ENCODE measurements at places on chromosomes 2 and 18. TPM values are rescaled to one million over a fixed set of nuclear protein-coding genes. Genes with fewer than 3 reads are reported as not detected.
A peak's percentile ranks its signal among the peaks of the same experiment; 100 is the strongest.

GRCh38 chr2:40396124-40396523, 55.8 kb downstream of the SLC8A1 start:
- H3K4me3 ChIP-seq: no peak overlapping the region
- H3K4me1 ChIP-seq: no peaks in the 10 kb centered on the region
- peaks cover 9% of the 10 kb centered on the region for H3K36me3 ChIP-seq
- no peak for DNase-seq

DSG1 gene
- total RNA-seq: not detected

DNA sequence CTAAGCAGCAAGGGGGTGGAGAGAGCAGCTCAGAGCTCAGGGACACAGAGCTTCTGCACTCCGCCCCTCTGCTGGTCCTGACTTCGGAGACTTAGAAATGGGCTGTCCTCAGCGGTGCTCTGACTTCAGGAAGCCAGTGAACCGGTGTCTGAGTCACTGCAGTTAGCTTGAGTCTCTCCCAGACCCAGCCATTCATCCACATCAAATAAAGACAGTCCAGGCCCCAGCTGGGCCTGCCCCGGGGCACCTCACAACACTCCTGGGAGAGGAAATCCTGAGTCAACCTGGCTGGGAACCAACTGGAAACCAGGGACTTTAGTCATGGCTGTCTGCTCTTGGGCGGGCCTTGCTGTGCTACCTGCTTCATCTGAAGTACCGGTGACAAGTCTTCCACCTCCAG, 5.4 kb upstream of the ITGB6 start:
- H3K4me1 ChIP-seq: peaks cover 52% of the 10 kb centered on the region
- H3K36me3 ChIP-seq: peaks cover 10% of the 10 kb centered on the region
- no peak for DNase-seq

COL4A3 gene
- 0.62 TPM for total RNA-seq

GRCh38 chr18:8478968-8479370, 130.3 kb upstream of the RAB12 start:
- H3K4me3 ChIP-seq: no peak overlapping the region
- H3K4me1 ChIP-seq: no peaks in the 10 kb centered on the region
- H3K36me3 ChIP-seq: no peaks in the 10 kb centered on the region
- DNase-seq: no peak

LTBP1 gene
- 0.76 TPM for total RNA-seq

- H3K36me3 ChIP-seq: peaks cover 5% of the 10 kb centered on the region
- H3K4me3 ChIP-seq: no peak overlapping the region
- no peaks in the 10 kb centered on the region for H3K4me1 ChIP-seq
- no peaks in the 10 kb centered on the region for H3K27me3 ChIP-seq
Measured at GRCh38 chr18:78595453-78595852, 384.2 kb upstream of the SALL3 start.

GRCh38 chr18:45954070-45954934, 12.8 kb downstream of the EPG5 start:
- DNase-seq: no peak
- no peak overlapping the region for H3K27ac ChIP-seq
- peaks cover 32% of the 10 kb centered on the region for H3K4me1 ChIP-seq
- H3K36me3 ChIP-seq: peaks cover 57% of the 10 kb centered on the region
- H3K27me3 ChIP-seq: no peaks in the 10 kb centered on the region
- H3K4me3 ChIP-seq: no peak overlapping the region

DNA sequence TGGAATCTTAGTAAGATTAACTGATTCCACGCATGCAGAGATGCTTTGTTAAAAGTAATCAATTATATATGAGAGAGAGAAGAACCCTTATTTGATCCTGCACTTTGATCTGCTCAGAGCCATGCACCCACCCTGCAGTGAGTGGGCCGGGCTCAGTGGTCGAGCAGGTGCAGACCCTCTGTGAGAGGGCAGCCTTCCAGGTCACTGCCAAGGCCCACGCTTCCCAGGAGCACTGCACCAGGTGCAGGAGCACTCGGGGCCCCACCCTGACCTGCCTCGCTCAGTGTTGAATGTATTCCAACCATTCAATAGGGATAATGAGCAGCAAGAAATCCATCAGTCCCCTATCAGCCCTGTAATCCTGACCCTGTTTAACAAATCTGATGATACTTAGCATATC, 126.9 kb downstream of the TMEM200C start:
- H3K27ac ChIP-seq: no peak overlapping the region
- no peaks in the 10 kb centered on the region for H3K36me3 ChIP-seq
- no peaks in the 10 kb centered on the region for H3K4me1 ChIP-seq

GRCh38 chr2:3601561-3602271, 6.8 kb downstream of the COLEC11 start:
- no peak overlapping the region for H3K4me3 ChIP-seq
- H3K36me3 ChIP-seq: no peaks in the 10 kb centered on the region
- no peak for DNase-seq
- H3K27ac ChIP-seq: no peak overlapping the region

- peaks cover 6% of the 10 kb centered on the region for H3K27me3 ChIP-seq
- H3K36me3 ChIP-seq: no peaks in the 10 kb centered on the region
- no peak for DNase-seq
- H3K4me3 ChIP-seq: no peak overlapping the region
Measured at GRCh38 chr18:50695431-50696176, 124.2 kb downstream of the MRO start.

- H3K4me1 ChIP-seq: peaks cover 9% of the 10 kb centered on the region
- H3K36me3 ChIP-seq: peaks cover 23% of the 10 kb centered on the region
- H3K27ac ChIP-seq: no peak overlapping the region
- DNase-seq: no peak
- H3K27me3 ChIP-seq: peaks cover 5% of the 10 kb centered on the region
Measured at GRCh38 chr2:203905656-203906055, 30.9 kb upstream of the ICOS start.

- H3K4me1 ChIP-seq: peaks cover 14% of the 10 kb centered on the region
- H3K4me3 ChIP-seq: peak overlapping the region; percentile 65
- no peaks in the 10 kb centered on the region for H3K36me3 ChIP-seq
- H3K27me3 ChIP-seq: peaks cover 50% of the 10 kb centered on the region
Measured at GRCh38 chr2:102620332-102620731, 979 bp downstream of the SLC9A2 start.

PSMD1 gene
- total RNA-seq: 151 TPM

DNA sequence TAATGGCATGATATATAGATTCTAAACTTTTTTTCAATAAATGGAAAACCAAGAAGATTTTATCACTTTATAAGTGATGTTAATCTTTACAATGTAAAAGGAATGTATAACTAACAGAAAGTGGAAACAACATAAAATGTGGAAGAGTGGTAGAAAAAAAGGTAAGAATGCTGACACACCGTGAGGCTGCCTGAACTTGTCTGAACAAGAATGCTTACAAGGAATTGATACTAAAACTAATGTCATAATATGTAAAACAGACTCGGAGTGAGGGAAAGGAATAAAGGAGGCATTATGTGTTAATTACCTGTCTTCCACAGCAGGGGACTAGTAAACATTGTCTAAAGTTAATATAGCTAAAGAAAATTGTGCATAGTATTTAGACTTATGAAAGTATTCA, 958.8 kb upstream of the TMEFF2 start:
- no peak for DNase-seq
- H3K4me1 ChIP-seq: no peaks in the 10 kb centered on the region
- no peak overlapping the region for H3K4me3 ChIP-seq
- H3K27ac ChIP-seq: no peak overlapping the region
- H3K36me3 ChIP-seq: peaks cover 9% of the 10 kb centered on the region

TNFAIP6 gene
- 1.7 TPM for total RNA-seq

DNA sequence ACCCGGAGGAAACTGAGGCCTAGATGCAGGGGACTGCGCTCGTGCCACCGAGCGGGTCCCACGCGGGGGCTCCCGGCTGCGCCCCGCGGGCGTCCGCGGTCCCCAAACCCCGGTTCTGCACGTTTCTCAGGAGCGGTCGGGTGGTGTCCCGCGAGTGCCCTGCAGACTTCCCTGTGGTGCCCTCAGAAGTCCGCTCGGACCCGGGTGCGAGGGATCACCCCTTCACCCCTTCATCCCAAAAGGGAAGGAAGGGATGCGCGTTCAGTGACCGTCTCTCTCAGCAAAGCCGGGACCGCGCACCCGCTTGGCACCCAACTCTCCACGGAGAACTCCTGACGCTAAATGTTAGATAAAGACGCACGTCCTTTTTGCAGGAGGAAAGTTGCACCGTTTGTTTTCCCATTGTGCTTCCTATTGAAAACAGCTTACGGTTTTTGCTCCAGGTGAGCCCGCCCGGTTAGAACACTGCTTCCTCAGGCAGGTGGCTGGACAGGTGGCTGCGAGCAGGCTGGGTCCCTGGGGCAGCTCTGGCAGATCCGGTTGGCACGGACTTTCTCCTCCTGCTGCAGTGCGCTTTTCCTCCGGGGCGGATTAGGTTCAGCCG, 779 bp downstream of the DGKD start:
- H3K36me3 ChIP-seq: no peaks in the 10 kb centered on the region
- H3K4me1 ChIP-seq: peaks cover 69% of the 10 kb centered on the region
- H3K4me3 ChIP-seq: peak overlapping the region; percentile 87
- no peaks in the 10 kb centered on the region for H3K27me3 ChIP-seq
- peak overlapping the region; percentile 95 for H3K27ac ChIP-seq

EFEMP1 gene
- not detected for total RNA-seq

DCDC2C gene
- not detected for total RNA-seq

DNA sequence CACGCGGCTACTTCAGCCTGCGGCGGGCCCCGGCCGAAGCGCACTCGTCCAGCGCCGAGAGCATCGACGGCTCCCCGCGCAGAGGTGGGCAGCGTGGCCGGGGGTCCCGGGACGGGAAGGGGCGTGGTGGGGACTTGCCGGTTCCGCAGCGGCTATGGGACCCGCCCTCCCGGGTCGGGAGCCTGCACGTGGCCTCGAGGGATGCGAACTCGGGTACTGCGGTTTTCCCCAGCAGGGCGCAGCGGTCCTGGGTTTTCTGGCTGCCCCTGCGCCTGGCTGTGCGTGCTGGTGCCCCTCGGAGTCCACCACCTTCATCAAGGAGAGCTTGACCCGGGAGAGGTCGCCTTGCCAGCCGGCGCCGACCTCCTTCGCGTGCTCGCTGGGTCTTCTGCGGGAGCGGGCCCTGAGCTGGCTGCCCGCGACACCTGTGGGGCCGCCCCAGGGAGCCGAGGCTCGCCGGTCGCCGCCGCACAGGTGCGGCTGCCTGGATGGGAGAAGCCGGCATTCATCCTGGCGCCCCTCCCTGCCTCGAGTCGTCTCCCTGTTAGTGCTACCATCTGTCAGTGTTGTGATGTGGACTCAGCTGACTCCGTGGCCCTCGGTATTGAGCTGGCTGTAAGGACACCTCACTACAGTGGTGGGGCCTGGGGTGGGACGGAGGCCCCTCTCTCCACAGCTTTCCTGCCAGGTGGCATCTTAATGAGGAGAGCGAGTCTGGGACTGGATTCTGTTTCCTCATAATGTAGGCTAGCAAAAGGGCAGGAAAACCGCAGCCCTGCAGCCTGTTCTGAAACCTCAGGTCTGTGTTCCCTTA, 177.3 kb downstream of the AGAP1 start:
- no peak overlapping the region for H3K27ac ChIP-seq
- peaks cover 17% of the 10 kb centered on the region for H3K27me3 ChIP-seq
- peaks cover 29% of the 10 kb centered on the region for H3K4me1 ChIP-seq

TWIST2 gene
- total RNA-seq: not detected

GRCh38 chr2:70552501-70553333, 909 bp downstream of the TGFA start:
- peak overlapping the region; percentile 39 for H3K27ac ChIP-seq
- peak overlapping the region; percentile 82 for H3K4me3 ChIP-seq
- DNase-seq: no peak
- peaks cover 24% of the 10 kb centered on the region for H3K4me1 ChIP-seq
- H3K36me3 ChIP-seq: no peaks in the 10 kb centered on the region

DNA sequence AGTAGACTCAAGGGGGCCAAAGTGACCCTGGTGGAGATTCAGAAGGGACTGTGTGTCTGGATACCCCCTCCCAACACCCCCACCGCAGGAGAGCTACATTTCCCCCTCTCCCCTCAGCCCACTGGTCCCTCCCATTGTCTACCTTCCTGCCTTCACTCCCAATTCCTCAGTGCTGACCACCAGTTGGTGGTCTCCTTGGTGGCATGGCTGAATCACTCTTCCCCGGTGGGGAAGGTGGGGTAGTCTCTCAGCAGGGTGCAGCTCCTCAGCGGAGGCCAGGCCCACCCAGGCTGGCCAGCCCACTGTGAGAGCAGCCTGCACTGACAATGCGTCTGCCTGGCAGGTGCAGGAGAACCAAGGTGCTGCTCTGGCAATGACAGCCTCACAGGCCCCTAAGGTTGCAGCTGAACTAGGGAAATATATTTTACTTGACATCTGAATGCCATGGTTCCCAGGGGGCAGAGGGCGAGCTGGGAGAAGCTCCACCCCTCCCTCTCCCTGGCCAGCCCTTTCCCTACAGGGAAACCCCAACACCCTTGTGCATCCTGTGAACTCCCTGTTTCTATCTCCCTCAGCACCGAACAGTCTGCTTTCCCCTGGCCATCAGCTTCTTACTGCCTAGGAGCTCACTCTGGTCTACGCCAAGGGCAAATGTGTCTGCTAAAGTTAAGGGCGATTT, 62.6 kb upstream of the PAX8 start:
- no peaks in the 10 kb centered on the region for H3K36me3 ChIP-seq
- H3K4me3 ChIP-seq: no peak overlapping the region
- DNase-seq: no peak
- H3K27ac ChIP-seq: no peak overlapping the region

GRCh38 chr2:214529514-214529913, 118.7 kb downstream of the VWC2L start:
- H3K27me3 ChIP-seq: no peaks in the 10 kb centered on the region
- no peaks in the 10 kb centered on the region for H3K36me3 ChIP-seq
- H3K4me3 ChIP-seq: no peak overlapping the region

GRCh38 chr18:72830109-72830508, 37.7 kb downstream of the NETO1 start:
- DNase-seq: no peak
- no peaks in the 10 kb centered on the region for H3K4me1 ChIP-seq
- H3K36me3 ChIP-seq: peaks cover 6% of the 10 kb centered on the region
- H3K27me3 ChIP-seq: no peaks in the 10 kb centered on the region
- H3K4me3 ChIP-seq: no peak overlapping the region

- no peak overlapping the region for H3K27ac ChIP-seq
- no peak overlapping the region for H3K4me3 ChIP-seq
- H3K4me1 ChIP-seq: no peaks in the 10 kb centered on the region
Measured at GRCh38 chr2:101195871-101196661, 44.9 kb upstream of the TBC1D8 start.

DNA sequence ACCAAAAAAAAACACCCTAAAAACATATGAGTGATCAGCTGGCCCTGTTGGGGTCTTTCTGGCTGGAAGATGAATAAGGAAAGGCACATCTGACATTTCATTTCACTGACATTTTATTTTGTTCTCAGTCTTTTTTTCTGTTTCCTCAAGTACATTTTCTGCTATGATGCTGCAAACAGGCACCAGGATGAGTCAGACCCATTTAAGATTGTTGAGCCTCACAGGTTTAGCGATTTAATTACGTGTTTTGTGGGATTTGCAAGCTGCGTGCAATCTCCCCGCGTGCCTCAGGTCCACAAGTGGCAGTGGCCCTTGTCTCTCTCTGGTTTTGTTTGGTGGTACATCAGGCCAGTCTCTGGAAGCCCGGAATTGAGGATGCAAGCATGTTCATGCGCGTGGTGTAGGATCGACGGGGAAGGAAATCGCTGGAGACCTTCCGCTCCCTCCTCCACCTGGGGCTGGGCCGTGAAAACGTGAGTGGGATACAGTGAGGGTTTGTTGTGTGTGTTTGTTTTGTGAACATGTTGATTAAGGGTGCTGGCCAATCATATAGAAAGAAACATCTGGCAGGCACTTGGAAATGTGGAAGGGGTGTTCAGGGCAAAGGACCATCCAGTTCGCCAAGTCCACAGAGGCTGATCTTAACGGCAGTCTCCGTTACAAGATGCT, 120.2 kb upstream of the ZNF516 start:
- H3K27ac ChIP-seq: no peak overlapping the region
- no peaks in the 10 kb centered on the region for H3K36me3 ChIP-seq
- DNase-seq: no peak
- H3K4me3 ChIP-seq: no peak overlapping the region

Measured in natural killer cell treated with Interleukin-12 subunit alpha and Interleukin-12 subunit beta and Interleukin-15 and Interleukin-18, amount 100 ng/mL, for 72 hours (primary cell).